ENCODE measurements at places on chromosomes 1 and 21.
A peak's percentile ranks its signal among the peaks of the same experiment; 100 is the strongest.

DNA sequence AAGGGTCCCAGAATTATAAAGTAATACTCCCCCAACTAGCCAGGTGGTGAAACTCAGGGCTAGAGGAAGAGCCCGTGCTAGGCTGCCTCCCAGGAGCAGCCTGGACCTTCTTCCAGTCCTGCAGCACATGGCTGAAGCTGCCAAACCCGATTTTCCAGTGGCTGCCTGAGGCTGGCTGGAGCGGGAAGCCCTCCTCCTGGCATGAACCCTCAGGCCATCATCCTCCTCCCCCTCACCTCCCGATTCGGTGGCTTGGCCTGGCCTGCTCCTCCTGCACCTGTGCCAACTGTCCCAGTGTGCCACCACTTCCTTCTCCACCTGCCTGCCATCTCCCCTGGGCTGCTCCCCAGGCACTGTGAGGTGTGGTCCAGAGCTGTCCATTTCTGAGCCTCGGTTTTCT, 3.0 kb upstream of the TSPAN1 start:
- DNase-seq: no peak

- no peak for DNase-seq
These were observed 45.8 kb upstream of the DMRTB1 start for GRCh38 chr1:53413175-53414001.

DNA sequence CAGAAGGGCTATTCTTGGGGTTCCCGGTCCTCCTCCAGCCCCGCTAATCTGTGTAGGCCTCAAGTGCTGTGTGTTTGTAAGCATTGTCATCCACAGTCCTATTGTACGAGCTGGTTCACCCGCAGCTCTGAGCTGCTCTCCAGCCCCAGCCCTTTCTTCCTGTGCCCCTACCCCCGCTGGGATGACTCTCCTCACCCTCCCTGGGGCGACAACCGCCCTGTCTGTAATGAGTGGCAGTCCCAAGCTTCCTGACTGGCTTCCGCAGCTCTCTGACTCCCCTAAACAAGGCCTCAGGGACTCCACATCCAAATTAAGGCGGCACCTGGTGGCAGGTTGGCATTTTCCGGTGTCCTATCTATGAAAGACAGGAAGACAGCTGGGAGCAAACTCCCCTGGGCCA, 45.8 kb downstream of the TFF3 start:
- DNase-seq: no peak

DNA sequence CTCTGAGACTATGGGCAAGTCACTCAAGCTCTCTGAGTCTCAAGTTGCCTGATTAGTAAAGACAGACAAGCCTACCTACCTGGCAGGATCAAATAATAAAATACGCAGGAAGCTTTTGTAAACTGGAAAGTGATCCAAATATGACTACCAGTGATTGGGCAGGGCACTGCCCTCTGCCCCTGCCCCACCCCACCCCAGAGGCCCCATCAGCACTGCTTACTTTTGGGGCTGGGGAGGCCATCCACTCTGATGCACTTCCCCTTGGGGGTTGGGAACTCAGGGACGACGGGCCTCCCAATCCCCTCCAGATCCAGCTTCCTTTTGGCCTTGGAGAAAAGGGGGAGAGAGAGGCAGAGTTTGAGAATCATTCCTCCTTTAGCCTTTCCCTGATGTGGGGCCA, 6.9 kb downstream of the E2F2 start:
- no peak for DNase-seq

DNA sequence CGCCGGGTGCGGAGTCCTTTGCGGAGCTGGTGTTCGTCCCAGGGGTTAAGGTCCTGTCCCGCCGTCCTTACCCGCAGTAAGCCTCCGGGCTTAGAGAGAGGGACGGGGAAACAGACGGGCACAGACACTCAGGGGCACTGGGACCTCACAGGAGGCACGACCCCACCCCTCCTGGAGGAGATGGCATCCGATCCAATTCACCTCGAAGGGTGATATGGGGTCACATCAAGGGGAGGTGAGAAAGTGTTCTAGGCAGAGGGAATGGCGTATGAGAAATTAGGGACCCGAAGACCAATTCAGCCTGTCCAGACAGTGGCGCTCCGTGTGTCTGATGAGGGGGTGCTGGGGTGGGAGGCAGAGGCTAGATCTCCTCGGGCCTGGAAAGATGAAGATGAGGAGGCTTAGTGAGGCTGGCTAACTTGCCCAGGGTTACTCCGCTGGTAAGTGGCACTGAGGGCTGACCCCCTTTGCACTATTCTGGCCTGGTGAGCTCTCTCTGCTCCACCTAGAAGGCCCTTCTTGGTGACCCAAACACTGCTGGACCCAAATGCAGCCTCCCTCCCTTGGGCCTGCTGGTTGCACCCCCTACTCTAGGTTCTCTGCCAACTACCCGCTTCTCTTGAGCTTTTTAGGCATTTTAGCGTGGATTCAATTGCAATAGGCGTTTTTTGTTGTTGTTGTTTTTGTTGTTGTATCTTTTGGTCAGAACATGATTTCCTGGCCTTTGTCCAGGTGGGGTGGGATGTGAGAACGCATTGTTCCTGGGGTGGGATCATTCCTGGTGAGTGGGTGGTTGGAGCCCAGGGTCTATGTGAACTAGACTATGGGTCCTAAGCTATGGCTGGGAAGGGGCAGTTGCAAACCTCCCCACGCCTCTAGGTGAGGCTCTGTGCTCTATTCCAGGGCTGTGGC, 12.3 kb downstream of the BTBD19 start:
- no peak for DNase-seq

DNA sequence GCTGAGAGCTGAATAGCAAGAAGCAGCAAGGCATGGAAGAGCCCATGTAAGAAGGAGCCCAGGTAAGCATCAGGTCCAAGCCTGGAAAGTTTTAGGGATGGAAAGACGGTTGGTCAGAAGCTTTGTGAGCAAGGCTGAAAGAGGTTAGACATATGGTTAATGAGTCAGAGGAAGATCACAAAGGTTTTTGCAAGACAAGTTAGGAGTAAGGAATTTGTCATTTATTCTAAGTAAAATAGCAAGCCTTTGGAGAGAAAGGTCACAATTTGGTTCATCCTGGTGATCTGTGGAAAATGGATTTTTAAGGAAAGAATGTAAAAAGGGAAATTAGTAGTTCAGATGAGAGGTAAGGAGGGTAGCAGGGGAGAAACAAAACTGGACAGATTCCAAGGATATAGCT, 106.7 kb downstream of the DPYD start:
- peak; percentile 47 for DNase-seq

- peak; percentile 83 for DNase-seq
These were observed 14.9 kb downstream of the COLGALT2 start for GRCh38 chr1:184022668-184023067.

GRCh38 chr1:115064461-115064860, 24.8 kb downstream of the TSPAN2 start:
- DNase-seq: no peak

DNA sequence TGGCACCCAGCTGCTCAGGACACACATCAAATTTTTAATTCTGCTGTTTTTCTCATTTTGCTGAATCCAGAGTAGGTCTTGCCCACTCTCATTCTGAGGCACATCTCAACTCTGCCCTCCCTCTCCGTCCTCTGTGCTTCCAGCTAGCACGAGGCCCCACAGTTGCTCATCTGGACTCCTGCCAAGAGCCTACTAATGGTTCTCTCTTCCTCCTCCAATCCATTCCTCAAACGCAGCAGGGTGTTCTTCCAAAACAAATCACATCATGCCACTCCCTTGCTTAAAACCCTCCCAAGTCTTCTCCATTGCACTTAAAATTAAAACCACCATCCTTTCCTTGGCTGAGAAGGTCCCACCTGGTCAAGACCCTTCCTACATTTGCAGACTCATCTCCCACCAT, 49.8 kb upstream of the SCAF4 start:
- peak; percentile 83 for DNase-seq

DNA sequence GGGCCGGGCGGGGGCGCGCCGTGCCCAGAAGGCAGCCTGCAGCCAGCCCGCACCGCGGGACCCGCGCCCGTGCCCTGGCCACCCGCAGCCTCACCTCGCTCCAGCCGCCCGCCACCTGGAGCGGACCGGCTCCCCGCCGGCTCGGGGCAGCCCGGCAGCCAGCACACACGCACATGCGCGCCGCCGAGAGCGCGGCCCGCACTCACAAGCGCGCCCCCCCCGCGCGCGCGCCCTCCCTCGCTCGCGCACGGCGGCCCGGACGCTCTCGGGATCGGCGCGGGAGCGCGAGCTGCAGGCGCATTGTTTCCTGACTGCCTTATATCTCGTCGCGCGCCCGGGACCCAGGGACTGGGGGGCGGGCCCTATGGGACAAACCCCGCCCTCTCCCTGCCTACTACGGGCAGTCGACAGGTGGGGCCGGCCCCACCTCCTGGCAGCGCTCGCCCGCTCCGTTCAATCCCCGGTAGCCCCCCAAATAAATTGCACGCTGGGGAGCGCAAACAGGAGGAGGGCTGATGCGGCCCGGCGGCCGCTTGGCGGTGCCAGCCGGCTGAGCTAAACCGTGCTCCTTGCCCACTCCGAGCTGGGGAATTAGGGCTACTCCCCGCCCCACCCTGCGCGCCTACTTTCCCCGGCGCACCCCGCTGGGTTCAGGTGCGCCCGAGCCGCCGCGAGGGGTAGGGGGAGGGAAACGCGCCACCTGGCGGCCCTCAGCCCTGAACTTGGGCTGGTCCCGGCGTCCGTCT, at the start of gene MYCL:
Gene MYCL, minus strand, starts transcription at position 204 of the 746 bp plus-strand sequence. CDS start 483 bp downstream, outside the sequence.
- peak; percentile 85 for DNase-seq

DNA sequence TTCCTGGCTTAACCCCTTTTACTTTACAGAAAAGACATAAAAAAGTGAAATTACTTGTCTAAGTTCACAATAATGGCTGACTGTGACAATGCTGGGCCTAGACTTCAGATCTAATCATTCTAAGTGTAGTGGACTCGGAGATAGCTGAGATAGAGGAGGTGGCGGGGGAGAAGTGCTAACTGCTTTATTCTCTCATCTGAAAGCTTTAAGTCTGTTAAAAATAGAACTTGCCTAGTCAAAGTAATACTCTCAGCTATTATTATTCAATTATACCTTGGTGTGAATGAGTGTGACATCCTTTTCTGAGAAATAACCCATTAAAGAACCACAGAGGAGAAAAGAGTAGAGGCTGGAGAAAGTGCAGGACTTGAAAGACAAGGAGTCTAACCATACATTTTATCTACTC, 96.1 kb upstream of the OLIG2 start:
- no peak for DNase-seq

- no peak for DNase-seq
These were observed 1.9 kb downstream of the PPFIA4 start for GRCh38 chr1:203028067-203028783.

DNA sequence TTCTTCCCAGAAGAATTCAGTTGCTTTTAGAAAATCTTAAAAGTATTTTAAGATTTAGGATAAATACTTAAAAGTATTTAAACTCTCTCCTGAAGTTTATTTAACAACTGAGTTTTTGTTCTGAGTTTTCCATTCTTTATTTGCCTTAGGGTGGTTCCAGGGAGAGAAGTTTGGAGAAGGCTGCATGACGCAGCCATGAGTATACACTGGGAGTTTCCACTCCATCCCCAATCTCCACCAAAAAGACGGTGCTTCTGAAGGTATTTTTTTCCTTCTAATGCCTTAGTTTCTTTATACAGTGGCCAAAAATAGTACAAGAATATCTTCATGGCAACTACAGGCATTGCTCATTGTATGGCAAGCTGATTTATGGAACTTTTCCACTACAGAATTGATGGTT, 122.7 kb downstream of the ST6GALNAC5 start:
- DNase-seq: no peak

- DNase-seq: no peak
These were observed 228.1 kb upstream of the CAMK1G start for GRCh38 chr1:209355415-209355814.

GRCh38 chr1:53956308-53957168, 10.4 kb downstream of the LRRC42 start:
- DNase-seq: no peak

- DNase-seq: no peak
These were observed 83.3 kb upstream of the SAMSN1 start for GRCh38 chr21:14629461-14629860.

- DNase-seq: no peak
These were observed 39.0 kb downstream of the SNAP47 start for GRCh38 chr1:227774051-227774731.

DNA sequence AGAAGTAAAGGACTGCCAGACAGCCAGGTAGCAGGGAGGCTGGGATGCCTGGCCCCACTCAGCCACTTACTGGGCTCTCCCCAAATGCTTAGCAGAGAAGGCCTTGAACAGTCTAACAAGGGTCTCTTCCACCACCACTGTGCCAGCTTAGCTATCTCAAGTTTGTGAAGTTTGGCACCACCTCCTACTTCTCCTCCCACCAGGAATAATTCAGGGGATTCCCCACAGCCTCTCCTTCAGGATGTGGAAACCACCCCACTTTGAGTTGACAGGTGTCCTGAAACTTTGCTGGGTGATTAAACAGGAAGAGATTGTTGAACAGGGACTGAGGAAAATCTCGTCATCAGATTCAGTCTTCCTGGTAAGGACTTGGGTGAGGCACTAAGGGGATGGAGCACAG, 59.4 kb upstream of the ATP1B1 start:
- DNase-seq: no peak

GRCh38 chr21:44934276-44934675, 5.6 kb upstream of the SLX9 start:
- DNase-seq: no peak

DNA sequence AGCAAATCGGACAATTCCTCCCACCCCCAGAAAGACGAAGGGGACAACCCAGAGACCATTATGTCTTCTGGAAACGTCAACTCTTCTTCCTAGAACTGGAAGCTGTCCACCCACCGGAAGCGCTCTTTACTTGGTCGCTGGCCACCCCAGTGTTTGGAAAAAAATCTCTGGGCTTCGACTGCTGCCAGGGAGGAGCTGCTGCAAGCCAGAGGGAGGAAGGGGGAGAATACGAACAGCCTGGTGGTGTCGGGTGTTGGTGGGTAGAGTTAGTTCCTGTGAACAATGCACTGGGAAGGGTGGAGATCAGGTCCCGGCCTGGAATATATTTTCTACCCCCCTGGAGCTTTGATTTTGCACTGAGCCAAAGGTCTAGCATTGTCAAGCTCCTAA, 3.2 kb downstream of the S1PR1 start:
- no peak for DNase-seq

- no peak for DNase-seq
These were observed 14.1 kb upstream of the RGS2 start for GRCh38 chr1:192794768-192795035.

- peak; percentile 60 for DNase-seq
These were observed 45.8 kb upstream of the CYP2J2 start for GRCh38 chr1:59972216-59972927.

GRCh38 chr1:46519209-46519608, 29.6 kb downstream of the DMBX1 start:
- no peak for DNase-seq

GRCh38 chr1:5659606-5660005, 332.6 kb downstream of the NPHP4 start:
- no peak for DNase-seq

GRCh38 chr1:155192346-155193274, 15.1 kb downstream of the THBS3 start:
- no peak for DNase-seq

DNA sequence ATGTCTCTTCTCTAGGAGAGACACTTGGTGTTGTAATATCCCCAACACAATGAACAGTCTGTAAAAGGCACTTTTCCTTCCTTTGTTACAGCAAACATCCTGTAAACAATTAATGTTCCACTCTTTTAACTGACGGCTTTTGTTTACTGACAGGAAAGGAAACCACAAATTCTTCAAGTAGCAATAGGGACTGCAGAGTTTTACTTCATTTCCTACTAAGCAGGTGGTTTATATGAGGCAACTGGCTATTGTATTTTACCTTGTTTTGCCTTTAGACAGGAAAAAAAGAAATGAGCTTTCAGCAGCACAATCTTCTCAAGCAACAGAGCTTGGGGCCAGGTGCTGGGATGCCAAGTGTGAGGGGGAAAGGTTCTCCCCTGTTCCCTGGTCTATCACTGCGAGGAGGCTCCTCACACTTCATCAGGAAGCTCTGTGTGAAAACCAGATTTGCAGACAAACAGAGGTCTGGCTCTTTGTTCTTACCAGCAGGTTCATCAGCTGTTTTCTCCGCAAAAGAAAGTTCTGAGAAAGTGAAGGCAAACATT, 51.2 kb downstream of the SIPA1L2 start:
- DNase-seq: no peak
